Omental fat pad (tissue), 4 donors: ENCODE measurements at places on chromosomes 3 and 15. TPM values are rescaled to one million over a fixed set of nuclear protein-coding genes. Genes with fewer than 3 reads are reported as not detected.

DUOX2 gene
- 0.65 TPM for total RNA-seq

GRCh38 chr3:111473550-111473949 is 68.4 kb upstream of the CD96 start:
- no peak for DNase-seq

DNA sequence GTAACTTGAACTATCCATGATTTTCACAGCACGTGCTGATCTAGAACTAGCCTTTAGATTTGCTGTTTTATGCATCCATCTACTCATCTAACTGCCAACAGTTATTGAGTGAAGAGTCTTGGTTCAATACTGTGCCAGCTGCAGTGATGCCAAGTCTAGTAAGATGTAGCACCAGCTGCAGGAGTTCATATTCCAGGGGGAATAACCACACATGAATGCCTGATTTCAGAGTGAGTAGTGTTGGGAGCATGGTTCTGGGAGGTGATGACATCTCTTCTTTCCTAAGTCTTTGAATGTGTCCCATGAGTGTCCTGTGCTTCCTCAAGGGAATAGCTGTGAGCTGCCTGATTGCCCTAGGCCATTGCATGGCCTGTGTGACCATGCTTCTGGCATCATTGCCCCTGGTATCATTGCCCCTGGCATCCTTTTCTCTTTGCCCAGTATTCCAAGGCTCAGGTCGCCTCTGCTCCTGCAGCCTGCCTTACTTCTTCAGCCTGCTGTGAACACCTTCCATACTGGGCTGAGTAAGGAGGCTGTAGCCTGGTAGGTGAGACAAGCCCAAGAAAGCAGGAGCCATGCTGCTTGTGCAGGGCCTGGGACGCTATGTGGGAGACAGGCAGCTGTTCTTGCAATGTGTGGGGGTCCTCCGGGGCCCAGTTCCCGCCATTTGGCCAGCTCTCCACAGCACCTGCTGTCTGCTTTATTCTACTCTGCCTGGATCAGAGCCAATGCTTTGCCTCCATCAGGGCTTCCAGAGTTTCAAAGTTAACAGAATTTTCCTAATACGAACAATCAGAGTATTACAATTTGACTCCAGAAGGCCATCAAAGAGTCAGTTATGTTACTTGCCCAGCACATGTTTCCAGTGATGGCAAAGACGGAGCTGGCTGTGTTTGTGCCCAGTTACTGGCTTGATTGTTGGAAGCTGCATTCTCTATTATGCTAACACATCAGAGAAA is 73.2 kb downstream of the CLSTN2 start:
- no peak for DNase-seq

DNA sequence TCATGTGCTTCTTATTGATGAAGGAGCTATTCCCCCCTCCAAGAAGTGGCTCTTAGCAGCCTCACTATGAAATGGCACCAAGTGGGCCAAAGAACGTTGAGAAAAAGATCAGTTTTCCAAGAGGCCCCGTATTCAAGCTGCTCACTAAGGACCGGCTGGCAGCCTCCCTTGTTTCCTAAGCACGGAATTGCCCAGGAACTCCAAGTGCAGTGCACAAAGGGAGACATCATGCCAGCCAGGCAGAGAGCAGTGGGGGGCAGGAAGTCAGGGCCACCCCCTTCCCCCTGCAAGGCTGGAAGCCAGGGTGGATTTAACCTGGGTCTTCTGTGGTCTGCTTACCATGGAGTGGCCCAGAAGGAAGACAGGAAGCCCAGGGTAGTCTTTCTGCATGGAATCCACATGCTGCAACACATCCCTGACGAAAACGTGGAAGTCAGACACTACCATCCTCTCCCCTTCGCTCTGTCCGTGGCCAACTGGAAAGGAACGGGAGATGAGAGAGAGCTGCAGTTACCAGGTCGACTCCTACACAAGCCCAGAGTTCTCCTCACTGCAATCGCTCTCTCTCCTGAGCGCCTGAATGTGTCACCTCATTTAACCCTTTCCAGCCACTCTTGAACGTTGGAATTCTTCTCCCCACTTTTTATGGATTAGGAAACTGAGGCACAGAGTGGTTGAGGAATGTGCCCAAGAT is 49.5 kb downstream of the ABTB1 start:
- DNase-seq, result no peak

- no peak for DNase-seq
These were observed at the start of gene FANCD2OS for GRCh38 chr3:10108091-10108490. FANCD2OS (minus strand) TSS chr3:10108255; CDS start chr3:10104774, 3,481 bp downstream.

- no peak for DNase-seq
These were observed 10.7 kb downstream of the EHD4 start for GRCh38 chr15:41961595-41962202.

DNA sequence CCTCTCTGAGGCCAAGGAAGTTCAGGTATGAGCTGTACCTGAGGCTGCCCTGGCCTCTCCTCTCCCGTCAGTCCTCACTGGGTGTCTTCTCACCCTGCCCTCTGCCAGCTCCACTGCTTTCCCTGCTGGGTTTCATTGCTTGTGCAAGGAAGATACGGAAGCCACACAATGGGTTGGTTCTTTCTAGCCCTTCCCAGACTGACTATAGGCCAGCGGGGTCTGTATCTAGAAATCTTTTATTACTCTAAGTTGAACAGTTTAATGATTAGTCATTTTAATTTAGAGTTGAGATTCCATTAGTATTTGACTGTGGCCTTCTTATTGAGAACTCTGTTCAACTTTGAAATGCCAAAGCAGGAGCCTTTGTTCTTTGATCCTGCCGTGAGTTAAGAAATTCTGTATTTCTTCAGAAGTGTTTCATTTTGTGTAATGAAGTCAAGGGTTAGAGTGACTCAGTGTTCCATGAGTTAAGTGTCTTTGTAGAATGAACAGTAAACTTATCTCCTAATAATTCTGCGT is 16.2 kb downstream of the C3orf62 start:
- DNase-seq, result no peak

LYZL4 gene
- total RNA-seq, result not detected

- DNase-seq, result no peak
These were observed 98.1 kb upstream of the UBE2E2 start for GRCh38 chr3:23105048-23105447.

GPR149 gene
- not detected for total RNA-seq

- DNase-seq, result no peak
These were observed 53.8 kb upstream of the CPOX start for GRCh38 chr3:98647197-98647596.

DNA sequence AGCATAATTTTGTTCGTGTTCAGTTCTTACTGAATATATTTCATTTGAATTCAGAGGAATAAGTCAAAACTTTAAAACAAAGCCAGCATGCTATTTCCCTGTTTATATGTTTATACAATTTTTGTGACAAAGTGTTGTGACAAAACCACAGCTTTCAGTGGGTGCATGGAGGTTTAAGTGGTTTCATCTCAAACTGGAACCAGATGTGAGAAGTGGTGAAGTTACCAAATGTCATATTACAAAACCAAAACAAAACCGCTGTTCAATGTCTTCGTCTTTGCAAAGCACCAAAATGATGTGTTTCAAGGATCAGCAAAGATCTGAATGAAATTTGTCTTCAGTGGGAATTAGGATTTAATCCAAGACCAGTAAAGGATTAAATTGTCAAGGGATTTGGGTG is 59.3 kb upstream of the OSTN start:
- DNase-seq, result no peak

- DNase-seq, result no peak
These were observed 69.9 kb downstream of the PDCD6IP start for GRCh38 chr3:33868309-33868708.

NPAP1 gene
- total RNA-seq, result not detected

RNU5B-1 gene
- not detected for total RNA-seq

SLC22A14 gene
- total RNA-seq, result 0.65 TPM

DNA sequence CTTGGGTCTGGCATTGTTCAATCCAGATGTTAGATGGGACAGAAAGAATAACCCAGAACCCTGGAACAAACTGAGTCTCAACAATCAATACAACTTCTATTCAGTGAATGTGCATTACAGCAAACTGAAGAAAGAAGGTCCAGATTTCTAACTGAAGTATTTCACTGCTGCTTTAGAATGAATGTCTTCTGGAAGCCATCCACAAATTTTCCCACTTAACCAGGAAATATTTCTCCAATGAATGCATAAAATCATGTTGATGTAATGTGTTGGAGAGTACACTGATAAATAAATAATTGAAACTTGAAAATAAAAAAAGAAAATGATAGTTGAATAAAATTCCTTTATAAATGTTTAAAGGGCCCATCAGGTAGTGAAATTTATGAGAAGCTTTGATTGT is 658.6 kb downstream of the ZBBX start:
- no peak for DNase-seq

GRCh38 chr15:50059883-50060282 is 59.1 kb downstream of the ATP8B4 start:
- DNase-seq, result no peak

CA12 gene
- 0.75 TPM for total RNA-seq

DNA sequence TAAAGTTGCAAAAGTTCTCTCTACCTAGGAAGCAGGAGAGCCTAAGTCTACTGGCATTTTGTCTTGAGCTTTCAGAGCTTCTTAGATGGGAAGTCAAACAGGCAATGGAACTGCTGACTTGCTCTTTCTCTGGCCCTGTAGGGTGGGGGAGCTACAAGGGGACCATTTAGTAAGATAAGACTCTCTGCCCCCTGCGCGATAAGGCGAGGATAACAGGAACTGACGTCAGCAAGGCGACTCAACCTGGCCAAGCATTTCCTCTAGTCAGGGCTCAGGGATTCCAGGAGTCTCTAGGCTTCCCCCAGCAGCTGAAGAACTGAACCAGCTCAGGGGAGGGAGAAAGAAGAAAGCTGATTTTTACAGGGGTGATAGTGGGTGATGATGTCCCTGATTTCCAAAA is 5.8 kb downstream of the RARB start:
- no peak for DNase-seq

GOLGA8M gene
- total RNA-seq, result 3.8 TPM

GRCh38 chr3:194750491-194750828 is 64.8 kb downstream of the FAM43A start:
- no peak for DNase-seq

DNA sequence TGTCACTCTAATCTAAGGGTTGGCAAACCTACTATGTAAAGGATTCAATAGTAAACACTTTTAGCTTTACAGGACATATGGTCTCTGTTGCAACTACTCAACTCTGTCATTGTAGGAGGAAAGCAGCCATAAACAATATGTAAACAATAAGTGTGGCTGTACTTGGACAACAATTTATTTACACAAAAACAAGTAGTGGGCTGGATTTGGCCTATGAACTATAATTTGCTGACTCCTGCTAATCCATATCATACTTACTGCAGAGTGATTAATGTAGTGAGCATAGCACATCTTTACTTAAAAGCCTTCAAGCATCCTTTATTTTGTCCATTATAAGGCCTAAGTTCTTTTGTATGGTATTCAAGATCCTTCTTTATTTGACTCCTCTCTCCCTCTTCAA is 441.9 kb downstream of the ZIC1 start:
- DNase-seq, result no peak

- no peak for DNase-seq
These were observed 64.0 kb downstream of the SLC9C1 start for GRCh38 chr3:112230033-112230432.

ERICH6 gene
- not detected for total RNA-seq

- no peak for DNase-seq
These were observed 150.5 kb upstream of the ZNF385D start for GRCh38 chr3:21901484-21901883.

DNA sequence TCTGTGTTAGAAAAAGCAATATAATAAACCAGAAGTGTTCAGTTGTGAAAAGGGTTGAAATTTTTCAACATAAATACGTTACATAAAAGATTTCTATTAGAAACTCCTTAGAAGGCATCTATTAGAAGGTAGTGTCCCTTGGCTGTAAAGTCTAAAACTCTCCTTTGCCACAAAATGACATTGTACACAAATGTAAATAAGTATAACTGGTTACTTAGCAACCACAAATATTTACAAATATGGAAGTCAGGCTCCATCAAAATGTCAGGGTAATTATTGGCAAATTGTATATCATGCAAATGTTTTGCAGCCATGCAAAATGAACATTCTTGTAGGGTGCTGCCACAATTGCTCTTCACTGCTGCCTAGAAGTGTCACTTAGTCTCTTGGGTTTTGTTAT is 419.1 kb upstream of the CDIN1 start:
- DNase-seq, result no peak

SI gene
- not detected for total RNA-seq

CYB561D2 gene
- 26.4 TPM for total RNA-seq

GRCh38 chr3:178205740-178206139 is 330.5 kb upstream of the KCNMB2 start:
- no peak for DNase-seq

NR2E3 gene
- total RNA-seq, result not detected

- no peak for DNase-seq
These were observed 37.3 kb downstream of the TMOD3 start for GRCh38 chr15:51866751-51867150.

DNA sequence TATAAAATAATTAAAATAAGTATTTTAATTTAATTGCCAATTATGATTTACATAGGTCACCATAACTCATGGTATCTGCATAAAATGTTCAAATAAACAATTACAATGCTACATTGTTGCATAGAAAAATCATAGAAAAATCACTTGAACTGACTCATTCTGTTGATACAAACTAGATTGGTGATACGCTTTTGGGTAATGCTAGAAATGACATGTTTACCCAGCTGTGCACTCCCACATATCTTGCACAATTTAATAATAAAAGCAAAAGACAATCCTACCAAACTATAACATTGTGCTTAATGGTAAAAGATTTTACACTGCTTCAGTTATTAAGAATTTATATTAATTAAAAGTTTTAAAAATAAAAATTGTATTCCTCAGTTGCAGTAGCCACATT is 45.8 kb upstream of the FBXL22 start:
- no peak for DNase-seq

- no peak for DNase-seq
These were observed 37.1 kb upstream of the ARNT2 start for GRCh38 chr15:80367094-80367493.

PTX3 gene
- 257 TPM for total RNA-seq

GHSR gene
- total RNA-seq, result not detected

DNA sequence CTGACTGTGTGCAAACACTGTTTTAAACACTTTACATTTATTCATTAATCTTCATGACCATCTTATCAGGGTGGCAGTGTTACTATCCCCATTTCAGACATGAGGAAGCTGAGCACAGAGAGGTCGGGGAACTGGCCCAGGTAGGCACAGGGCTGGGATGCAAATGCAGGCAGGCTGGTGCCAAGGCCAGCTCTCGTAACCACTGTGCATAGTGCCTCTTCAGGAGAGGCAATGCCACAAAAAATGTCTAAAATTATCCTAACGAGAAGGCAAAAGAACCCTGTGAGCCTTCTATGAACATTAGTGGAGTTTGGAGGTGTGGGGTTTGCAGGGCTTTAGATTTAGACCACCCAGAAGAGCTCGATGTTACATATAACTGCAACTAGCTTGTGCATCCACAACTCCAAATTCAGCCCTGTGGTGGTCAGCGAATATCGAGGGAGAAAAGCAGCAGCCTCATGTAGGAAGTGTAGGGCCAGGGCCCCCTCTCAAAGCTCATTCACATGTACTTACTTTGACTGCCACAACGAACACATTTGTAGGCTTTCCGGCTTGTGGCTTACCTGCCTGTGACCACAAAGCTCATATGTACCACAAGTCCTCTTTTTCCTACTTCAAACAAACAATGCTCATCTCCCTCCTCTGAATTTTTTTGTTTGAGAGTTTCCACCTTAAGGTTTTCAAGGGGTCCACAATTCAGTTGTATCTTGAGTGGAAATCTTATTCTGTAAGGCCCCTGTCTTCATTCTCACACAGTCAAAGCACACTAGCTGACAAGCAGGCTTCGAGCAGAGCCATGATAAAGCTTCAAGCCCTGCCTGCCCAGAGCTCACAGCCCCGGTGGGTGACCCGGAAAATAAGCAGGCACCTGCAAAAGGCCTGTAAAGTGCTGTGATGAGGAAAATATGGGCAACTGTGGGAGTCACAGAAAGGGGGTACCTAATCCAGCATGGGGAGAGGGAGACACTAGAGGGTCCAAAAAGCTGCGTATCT is 722.9 kb upstream of the CFAP20DC start:
- DNase-seq, result no peak
